MCF 10A (cell line): ENCODE measurements at places on chromosomes 4 and X. TPM values are rescaled to one million over a fixed set of nuclear protein-coding genes. Genes with fewer than 3 reads are reported as not detected.

PHOX2B gene
- not detected in 2 replicates for total RNA-seq

CFP gene
- total RNA-seq: 0.56 and 0.71 TPM in 2 replicates

LGI2 gene
- total RNA-seq: 0.20 TPM in 1 of 2 replicates, not detected in the other

ADGRG2 gene
- 6.4 and 8.6 TPM in 2 replicates for total RNA-seq

GRCh38 chrX:121455890-121456289, 408.5 kb downstream of the GLUD2 start:
- H3K36me3 ChIP-seq: no peaks in the 10 kb centered on the region
- H3K27me3 ChIP-seq: no peaks in the 10 kb centered on the region
- no peaks in the 10 kb centered on the region for H3K4me1 ChIP-seq
- H3K27ac ChIP-seq: no peak overlapping the region

DNA sequence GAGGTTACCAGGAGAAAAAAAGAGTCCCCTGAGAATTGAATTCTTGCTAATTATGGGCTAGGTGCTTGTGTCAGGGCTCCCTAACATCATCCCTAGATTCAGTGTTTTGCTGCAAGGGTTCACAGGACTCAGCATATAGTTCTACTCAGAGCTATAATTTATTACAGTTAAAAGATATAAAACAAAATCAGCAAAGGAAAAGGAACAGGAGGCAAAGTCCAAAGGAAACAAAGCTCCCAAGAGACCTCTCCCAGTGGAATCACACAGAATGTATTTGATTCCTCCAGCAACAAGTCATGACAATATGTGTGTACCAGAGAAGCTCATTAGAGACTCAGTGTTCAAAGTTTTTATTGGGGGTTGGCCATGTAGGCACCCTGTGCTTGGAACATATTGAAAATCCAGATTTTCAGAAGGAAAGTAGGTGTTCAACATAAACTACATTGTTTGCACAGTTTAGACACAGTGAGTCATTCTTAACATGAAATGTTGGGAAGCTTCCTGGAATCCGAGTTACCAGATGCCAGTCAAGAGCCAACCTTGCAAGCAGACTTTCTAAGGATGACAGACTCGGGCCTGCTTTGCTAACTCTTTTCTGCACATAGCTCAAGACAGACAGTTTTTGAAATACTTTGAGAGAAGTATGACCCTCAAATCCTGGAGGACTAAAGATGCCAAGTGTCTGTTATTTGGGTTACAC, 311.3 kb upstream of the EMCN start:
- H3K36me3 ChIP-seq: no peaks in the 10 kb centered on the region
- DNase-seq: peak; percentile 51
- no peak overlapping the region for H3K27ac ChIP-seq
- H3K4me1 ChIP-seq: no peaks in the 10 kb centered on the region
- no peak overlapping the region for H3K4me3 ChIP-seq

DNA sequence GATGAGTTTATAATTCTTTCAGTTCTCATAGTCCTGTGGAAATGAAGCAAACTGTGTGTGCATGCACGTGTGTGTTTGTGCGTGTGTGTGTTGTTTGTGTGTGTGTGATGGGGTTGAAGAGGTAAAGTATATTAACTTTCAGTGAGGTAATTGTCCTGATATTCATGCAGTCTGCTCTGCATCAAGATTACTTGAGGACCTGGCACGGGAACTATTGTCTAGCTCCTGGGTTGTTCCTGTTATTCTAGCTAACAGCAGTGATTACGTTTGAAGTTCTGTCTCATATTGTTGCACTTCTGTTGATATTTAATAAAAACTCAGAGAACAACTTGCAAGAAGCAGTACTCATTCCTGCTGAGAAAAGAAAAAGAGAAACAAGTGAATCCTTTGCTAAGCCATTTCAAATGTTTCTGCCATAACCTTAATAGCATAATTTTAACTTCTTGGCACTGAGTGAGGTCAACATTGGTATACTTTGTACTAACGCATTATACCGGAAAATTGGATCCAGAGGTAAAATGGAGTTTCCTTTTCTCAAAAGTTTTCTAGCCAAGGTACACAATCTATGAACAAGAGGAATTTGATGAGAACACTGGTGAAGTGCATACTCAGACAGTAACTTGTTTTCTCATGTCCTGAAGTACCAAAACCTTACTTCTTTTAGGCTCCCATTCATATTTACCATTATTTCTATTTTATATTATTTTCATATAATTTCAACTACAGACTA, 113.2 kb downstream of the SPCS3 start:
- H3K27ac ChIP-seq: no peak overlapping the region
- H3K27me3 ChIP-seq: no peaks in the 10 kb centered on the region
- H3K4me3 ChIP-seq: no peak overlapping the region
- no peaks in the 10 kb centered on the region for H3K36me3 ChIP-seq
- H3K4me1 ChIP-seq: peaks cover 12% of the 10 kb centered on the region

GRCh38 chr4:69095301-69095731, 958 bp upstream of the UGT2B7 start:
- H3K4me1 ChIP-seq: peaks cover 25% of the 10 kb centered on the region
- no peaks in the 10 kb centered on the region for H3K27me3 ChIP-seq
- peak overlapping the region; percentile 80 for H3K27ac ChIP-seq
- H3K4me3 ChIP-seq: no peak overlapping the region
- H3K36me3 ChIP-seq: peaks cover 6% of the 10 kb centered on the region

DNA sequence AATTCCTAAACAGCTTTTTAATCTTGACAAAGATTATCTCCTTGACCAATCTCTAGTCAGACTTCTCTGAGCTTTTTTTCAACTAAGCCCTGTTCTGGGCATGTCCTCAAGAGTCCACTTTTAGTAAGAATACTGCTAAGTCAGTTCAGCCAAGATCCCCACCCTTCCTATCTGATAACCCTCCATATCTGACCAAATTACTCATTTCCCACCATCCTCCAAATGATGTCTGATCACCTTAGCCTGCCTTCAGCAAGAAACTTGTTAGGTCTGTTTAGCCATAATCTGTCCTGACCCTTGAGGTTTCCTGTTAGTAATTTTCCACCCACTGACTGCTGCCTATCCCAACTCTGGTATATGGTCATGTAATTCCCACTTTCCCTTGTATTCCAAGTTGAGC, 65.2 kb downstream of the FAM13A start:
- H3K36me3 ChIP-seq: peaks cover 18% of the 10 kb centered on the region
- no peak overlapping the region for H3K27ac ChIP-seq
- DNase-seq: no peak
